Renal cortex interstitium (tissue), 15 donors: ENCODE measurements at places on chromosomes 5 and 9.

GRCh38 chr9:100428871-100429654, 2.1 kb downstream of the MSANTD3 start:
- DNase-seq: no peak

- no peak for DNase-seq
Observed at GRCh38 chr5:153619771-153620170, 129.3 kb downstream of the GRIA1 start.

GRCh38 chr5:81787474-81788242, 36.8 kb upstream of the SSBP2 start:
- peak; percentile 90 for DNase-seq

DNA sequence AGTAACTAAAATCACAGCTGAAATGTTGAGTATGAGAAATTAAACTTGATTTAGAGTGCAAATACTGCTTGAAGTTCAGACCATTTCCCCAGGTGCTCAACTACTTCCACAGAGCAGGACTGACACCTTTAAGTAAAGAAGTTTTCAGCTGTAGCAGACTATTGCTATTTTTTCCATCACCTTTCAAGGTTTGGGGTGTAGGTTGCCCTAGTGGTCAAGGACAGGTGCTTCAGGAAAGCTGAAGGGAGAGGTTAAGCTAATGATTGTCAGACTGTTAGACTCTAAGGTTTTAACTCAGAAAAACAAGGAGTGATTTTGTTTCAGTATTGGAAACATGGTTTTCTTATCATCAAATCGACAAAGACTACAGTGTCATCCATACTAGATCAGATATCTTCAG, 162.1 kb downstream of the CCDC192 start:
- no peak for DNase-seq

GRCh38 chr5:1779782-1780613, 19.6 kb downstream of the MRPL36 start:
- no peak for DNase-seq

GRCh38 chr5:153613672-153614071, 123.2 kb downstream of the GRIA1 start:
- no peak for DNase-seq
